Endodermal cell (in vitro differentiated cells): ENCODE measurements at places on chromosomes 3 and 15. TPM values are rescaled to one million over a fixed set of nuclear protein-coding genes. Genes with fewer than 3 reads are reported as not detected.
A peak's percentile ranks its signal among the peaks of the same experiment; 100 is the strongest.

GRCh38 chr3:197539651-197540051 lies 16.1 kb downstream of the BDH1 start:
- H3K4me3 ChIP-seq, result no peak overlapping the region
- H3K36me3 ChIP-seq, result no peaks in the 10 kb centered on the region
- DNase-seq, result peak; percentile 41
- H3K27ac ChIP-seq, result no peak overlapping the region
- no peaks in the 10 kb centered on the region for H3K27me3 ChIP-seq
- no peaks in the 10 kb centered on the region for H3K4me1 ChIP-seq

DNA sequence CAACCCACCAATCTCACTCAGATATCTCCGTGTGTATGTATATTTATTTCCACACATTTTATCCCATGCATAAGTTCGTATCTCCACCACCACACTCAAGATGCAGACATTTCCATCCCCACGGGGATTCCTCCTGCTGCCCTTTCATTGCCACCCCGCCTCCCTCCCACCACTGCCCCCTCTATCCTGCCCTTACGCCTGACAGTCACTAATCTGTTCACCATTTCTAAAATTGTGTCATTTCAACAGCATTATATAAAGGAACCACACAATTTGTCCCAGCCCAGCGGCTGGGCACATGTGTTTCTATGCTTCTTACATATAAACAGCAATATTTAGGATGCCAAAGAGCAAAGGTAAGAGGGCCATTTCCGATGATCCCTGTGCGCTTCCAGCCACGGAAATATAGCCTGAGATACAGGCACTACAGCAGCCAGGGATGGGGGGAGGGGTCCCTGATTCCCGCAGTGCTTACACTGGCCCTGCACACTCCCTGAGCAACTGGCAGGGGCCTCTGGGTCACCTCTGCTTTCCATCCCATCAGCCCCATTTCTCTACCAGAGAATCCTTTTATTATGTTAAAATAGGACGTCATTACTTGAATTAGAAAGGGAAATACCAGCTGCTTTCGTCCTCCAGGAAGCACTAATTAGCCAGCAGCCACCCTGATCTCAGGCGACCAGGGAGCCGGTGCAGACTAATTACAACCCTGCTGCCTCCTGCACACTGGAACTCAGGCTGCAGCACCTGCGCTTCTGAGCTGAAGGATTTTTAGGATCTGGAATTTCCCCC lies 372.0 kb upstream of the ATP10A start:
- no peaks in the 10 kb centered on the region for H3K27me3 ChIP-seq
- peak; percentile 85 for DNase-seq
- H3K4me3 ChIP-seq, result no peak overlapping the region
- no peaks in the 10 kb centered on the region for H3K4me1 ChIP-seq
- peak overlapping the region; percentile 80 for H3K27ac ChIP-seq
- no peaks in the 10 kb centered on the region for H3K36me3 ChIP-seq

- H3K4me1 ChIP-seq, result no peaks in the 10 kb centered on the region
- H3K4me3 ChIP-seq, result no peak overlapping the region
- no peaks in the 10 kb centered on the region for H3K27me3 ChIP-seq
- no peak overlapping the region for H3K27ac ChIP-seq
These were observed 36.4 kb downstream of the ETFA start for GRCh38 chr15:76274821-76275220.

DNA sequence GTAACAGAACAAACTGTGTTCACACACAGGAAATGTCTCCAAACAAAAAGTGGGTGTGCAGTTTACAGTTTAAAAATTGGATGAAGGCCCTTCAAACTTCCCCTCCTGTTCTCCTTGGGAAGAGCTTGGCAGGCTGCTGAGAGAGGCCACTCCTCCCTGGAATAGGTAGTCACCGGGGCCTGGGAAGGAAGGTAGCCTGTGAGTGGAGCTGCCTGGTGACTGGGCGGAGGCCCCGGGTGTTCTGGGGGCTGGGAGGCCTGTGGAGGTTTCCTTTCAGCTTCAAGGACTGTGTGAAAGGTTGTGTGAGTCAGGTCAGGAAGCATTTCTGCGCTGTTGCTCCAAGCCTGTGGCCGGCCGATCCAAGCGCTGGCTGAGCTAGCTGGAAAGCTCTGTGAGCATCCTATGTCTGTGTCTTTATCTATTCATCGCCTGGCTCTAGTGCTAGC lies 14.1 kb downstream of the SLCO3A1 start:
- H3K4me3 ChIP-seq, result no peak overlapping the region
- H3K36me3 ChIP-seq, result no peaks in the 10 kb centered on the region
- no peaks in the 10 kb centered on the region for H3K4me1 ChIP-seq
- DNase-seq, result peak; percentile 84
- H3K27me3 ChIP-seq, result no peaks in the 10 kb centered on the region
- H3K27ac ChIP-seq, result no peak overlapping the region

- H3K4me3 ChIP-seq, result peak overlapping the region; percentile 47
- no peak overlapping the region for H3K27ac ChIP-seq
- no peak for DNase-seq
- no peaks in the 10 kb centered on the region for H3K27me3 ChIP-seq
- H3K36me3 ChIP-seq, result peaks cover 11% of the 10 kb centered on the region
These were observed 83.8 kb downstream of the PTPRG start for GRCh38 chr3:61645148-61645547.

- no peaks in the 10 kb centered on the region for H3K27me3 ChIP-seq
- H3K4me1 ChIP-seq, result peaks cover 5% of the 10 kb centered on the region
- peak; percentile 56 for DNase-seq
- no peak overlapping the region for H3K4me3 ChIP-seq
- no peak overlapping the region for H3K27ac ChIP-seq
- no peaks in the 10 kb centered on the region for H3K36me3 ChIP-seq
These were observed 315.3 kb upstream of the UBE2E2 start for GRCh38 chr3:22887664-22888291.

- H3K27me3 ChIP-seq, result no peaks in the 10 kb centered on the region
- peak overlapping the region; percentile 37 for H3K27ac ChIP-seq
- H3K4me3 ChIP-seq, result no peak overlapping the region
- no peaks in the 10 kb centered on the region for H3K4me1 ChIP-seq
- H3K36me3 ChIP-seq, result no peaks in the 10 kb centered on the region
These were observed 21.4 kb upstream of the PCOLCE2 start for GRCh38 chr3:142910280-142910679.

SNX22 gene
- 1.9 and 2.6 TPM in 2 replicates for total RNA-seq

CLDN11 gene
- total RNA-seq, result 26.1 to 37.5 TPM (median 26.2 TPM) in 3 replicates

WNT5A gene
- 0.92 and 1.2 TPM in 2 replicates for total RNA-seq
